ENCODE measurements at places on chromosomes 4 and X. TPM values are rescaled to one million over a fixed set of nuclear protein-coding genes. Genes with fewer than 3 reads are reported as not detected.

Gene SMARCA1
- total RNA-seq, result 35.5 TPM

Gene SYNPO2
- 37.4 TPM for total RNA-seq

Gene TLR2
- total RNA-seq, result 21.7 TPM

Gene IGBP1
- total RNA-seq, result 65.4 TPM

Gene MAGEA10
- not detected for total RNA-seq

Gene HELT
- total RNA-seq, result not detected

Gene TCEAL2
- total RNA-seq, result not detected

All from subcutaneous adipose tissue (tissue), 4 donors.